ENCODE measurements at places on chromosomes 1 and 21. TPM values are rescaled to one million over a fixed set of nuclear protein-coding genes. Genes with fewer than 3 reads are reported as not detected.

DNA sequence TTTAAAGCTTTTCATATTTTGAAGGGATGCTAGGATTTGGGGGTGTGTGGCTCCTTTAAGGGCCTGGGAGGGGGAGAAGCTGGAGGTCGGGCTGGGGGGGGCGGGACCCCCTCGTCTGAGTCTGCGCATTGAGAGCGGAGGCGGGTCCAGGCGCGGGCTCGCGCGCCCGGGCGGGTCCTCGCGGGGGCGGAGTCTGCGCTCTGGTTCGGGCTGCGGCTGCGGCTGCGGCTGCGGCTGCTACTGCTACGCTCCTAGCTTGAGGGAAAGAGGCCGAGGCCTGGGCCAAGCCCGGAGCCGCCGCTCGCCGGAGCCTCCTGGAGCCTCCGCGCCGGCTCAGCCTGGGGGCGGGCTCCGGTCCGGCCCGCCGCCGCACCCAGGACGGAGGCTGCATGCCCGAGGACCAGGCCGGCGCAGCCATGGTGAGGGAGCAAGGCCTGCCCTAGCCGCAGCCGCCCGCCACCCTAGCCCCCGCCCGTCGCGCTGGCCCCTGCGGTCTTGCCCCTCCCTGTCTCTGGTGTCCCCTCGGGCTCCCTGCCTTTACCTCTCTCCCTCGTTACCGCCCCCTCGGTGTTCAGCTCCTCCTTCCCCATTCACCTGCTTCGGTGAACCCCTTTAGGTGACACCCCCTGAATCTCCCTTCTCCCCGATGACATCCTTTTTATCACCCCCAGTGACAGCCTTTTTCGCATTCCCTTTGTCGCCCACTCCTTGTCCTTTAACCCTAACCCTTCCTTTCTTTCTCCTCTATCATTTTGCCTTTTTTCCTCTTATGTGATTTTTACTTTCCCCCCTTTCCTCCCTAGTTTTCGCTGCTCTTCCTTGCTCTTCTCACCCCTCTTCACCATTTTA, at the start of gene ZYG11B:
Gene ZYG11B (plus strand): TSS at position 189 of the 849 bp plus-strand sequence. CDS start 201 bp downstream, at position 390.
- DNase-seq: peak; percentile 95

Gene NBPF6
- not detected for total RNA-seq

- DNase-seq: no peak
These were observed 35.2 kb downstream of the CCN1 start for GRCh38 chr1:85615586-85616363.

DNA sequence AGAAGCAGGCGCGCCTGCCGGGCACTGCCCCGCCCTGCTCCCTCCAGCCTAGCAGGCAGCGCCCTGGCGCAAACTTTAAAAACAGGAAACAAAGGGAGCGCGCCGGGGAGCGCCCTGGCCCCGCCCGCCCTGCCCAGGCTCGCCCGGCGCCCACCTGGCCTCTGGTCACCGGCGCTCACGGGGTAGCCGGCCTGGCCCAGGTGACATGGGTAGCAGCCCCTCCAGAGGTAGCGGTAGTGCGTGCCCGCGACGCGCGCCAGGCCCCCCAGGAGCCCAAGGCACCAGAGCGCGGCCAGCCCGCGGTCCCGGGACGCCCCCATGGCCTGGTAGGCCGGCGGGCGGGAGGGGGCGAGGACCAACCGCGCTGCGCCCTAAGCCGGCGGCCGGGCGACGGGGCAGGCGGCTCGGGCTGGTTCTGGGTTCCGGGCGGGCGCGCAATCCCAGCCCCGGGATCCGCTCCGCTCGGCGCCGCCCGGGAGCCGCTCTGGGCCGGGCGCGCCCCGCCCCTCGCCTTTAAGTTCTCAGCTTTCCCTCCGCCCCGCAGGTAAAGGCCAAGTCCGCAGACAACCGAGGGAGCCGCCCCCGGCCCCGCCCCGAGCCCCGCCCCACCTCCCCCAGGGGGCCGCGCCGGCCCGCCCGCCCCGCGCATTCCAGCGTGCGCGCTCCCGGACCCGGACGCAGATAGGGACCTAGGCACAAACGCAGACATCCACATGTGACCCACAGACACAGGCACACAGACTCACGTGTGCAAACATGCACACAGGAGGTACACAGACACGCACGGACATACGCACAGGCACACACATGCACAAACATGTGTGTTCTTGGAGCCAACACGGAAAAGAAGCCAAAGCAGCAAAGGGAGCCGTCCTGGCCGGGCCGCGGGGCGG, 76.7 kb downstream of the ARHGEF16 start:
- peak; percentile 88 for DNase-seq

GRCh38 chr21:25406887-25407579, 200.2 kb downstream of the MRPL39 start:
- no peak for DNase-seq

- no peak for DNase-seq
These were observed 343.2 kb downstream of the OLFM3 start for GRCh38 chr1:101653482-101653946.

GRCh38 chr1:14761291-14762153, 163.0 kb downstream of the KAZN start:
- DNase-seq: no peak

GRCh38 chr21:37181059-37181458, 86.1 kb downstream of the VPS26C start:
- DNase-seq: no peak

- DNase-seq: no peak
These were observed 1030.3 kb upstream of the ADGRL4 start for GRCh38 chr1:80036690-80037432.

- no peak for DNase-seq
These were observed 51.3 kb downstream of the MAP10 start for GRCh38 chr1:232856541-232856940.

DNA sequence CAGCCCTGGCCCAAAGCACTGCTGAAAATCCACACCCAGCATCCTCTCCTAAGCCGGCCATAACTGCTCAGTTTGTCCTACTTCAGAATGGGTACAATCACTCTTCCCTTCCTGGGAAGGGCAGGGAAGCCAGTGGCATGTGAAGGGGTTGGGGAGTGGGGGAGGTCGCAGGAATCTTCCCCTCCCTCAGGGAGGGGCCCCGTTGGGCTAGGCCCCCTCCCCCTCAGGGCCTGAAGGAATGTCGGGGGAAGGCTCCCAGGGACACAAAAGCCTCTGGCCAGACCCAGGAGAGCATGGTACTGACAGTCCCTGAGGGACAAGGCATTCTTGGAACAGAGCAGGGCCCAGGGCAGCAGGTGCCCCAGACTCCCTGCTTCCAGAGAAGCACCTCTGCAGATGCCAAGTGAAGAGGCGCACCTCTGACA, 1.2 kb downstream of the ELOVL1 start:
- no peak for DNase-seq

Gene NTMT2
- total RNA-seq: 5.3 TPM

DNA sequence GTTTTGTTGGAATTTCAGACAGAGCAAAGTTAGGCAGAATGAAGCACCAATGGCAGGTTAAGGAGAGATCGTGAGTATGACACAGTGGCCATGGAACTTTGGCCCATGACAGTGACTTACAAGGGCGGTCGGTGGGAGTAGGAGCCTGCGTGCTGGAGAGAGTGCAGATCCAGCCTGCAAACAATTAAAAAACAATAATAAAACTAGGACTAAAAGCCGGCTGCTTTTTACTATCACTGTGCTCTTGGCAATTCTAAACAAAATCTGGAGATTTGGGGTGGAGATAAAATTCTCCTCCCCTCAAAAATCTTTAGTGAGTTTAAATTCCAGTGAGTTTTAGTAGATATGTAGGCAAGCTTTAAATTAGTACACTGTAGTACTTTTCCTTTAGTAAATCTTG, 96.9 kb downstream of the DHRS3 start:
- no peak for DNase-seq

GRCh38 chr1:69814926-69815325, 247.2 kb downstream of the LRRC7 start:
- no peak for DNase-seq

DNA sequence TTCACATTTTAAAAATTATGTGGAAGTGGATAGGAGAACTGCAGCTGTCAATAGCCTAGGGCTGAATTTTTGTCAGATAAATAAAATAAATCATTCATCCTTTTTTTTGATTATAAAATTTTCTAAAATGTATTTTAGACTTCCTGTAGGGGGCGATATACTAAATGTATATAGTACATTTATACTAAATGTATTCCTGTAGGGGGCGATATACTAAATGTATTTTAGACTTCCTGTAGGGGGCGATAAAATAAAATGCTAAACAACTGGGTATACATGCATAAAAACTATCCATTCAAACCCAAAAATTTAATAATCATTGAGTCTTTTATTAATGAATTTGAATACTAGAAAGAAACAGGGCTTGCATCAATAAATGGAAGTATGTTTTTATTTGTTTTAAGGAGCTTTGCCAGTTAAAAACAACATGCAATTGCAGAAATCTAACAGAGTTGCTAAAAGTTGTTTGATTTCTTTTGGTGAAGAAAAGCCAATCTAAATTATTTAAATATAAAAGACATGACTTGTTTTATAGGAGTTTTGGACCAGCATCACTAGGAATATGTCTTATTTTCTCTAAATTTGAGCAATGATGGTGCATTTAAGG, 31.4 kb downstream of the CLCA1 start:
- no peak for DNase-seq

Gene LMX1A
- total RNA-seq: 0.14 TPM

- DNase-seq: no peak
These were observed 692.7 kb downstream of the LTN1 start for GRCh38 chr21:28299946-28300345.

- no peak for DNase-seq
These were observed 26.8 kb upstream of the MACF1 start for GRCh38 chr1:39177706-39178105.

Gene FAM177B
- total RNA-seq: not detected

DNA sequence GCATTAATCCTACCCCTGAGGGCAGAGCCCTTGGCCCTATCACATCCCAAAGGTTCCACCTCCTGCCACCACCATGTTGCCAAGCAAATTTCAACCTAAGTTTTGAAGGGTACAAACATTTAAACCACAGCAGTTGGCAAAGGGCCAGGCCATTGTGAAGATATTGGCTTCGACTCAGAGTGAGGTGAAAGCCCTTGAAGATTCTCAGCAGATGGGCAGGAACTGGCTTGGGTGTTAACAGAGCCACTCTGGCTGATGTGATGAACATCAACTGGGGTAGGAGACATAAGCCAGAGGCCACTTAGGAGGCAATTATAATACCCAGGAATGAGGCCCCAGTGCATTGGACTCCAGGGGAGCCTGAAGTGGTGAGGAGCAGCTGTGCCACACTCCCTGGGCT, 207.7 kb upstream of the KAZN start:
- no peak for DNase-seq

- DNase-seq: peak; percentile 39
These were observed 352.3 kb upstream of the B3GALT2 start for GRCh38 chr1:193538680-193539079.

Gene MSH4
- total RNA-seq: 0.35 TPM

Gene SLC2A5
- 3.6 TPM for total RNA-seq

GRCh38 chr1:109255097-109255651, 5.8 kb downstream of the CELSR2 start:
- peak; percentile 47 for DNase-seq

Gene CLDN19
- total RNA-seq: not detected

GRCh38 chr1:197284966-197285365, 16.9 kb downstream of the CRB1 start:
- no peak for DNase-seq

All from Right ventricle myocardium inferior (tissue), 1 donor.